Right renal pelvis (tissue), 4 donors: ENCODE measurements at places on chromosomes 2 and 18. TPM values are rescaled to one million over a fixed set of nuclear protein-coding genes. Genes with fewer than 3 reads are reported as not detected.

DNA sequence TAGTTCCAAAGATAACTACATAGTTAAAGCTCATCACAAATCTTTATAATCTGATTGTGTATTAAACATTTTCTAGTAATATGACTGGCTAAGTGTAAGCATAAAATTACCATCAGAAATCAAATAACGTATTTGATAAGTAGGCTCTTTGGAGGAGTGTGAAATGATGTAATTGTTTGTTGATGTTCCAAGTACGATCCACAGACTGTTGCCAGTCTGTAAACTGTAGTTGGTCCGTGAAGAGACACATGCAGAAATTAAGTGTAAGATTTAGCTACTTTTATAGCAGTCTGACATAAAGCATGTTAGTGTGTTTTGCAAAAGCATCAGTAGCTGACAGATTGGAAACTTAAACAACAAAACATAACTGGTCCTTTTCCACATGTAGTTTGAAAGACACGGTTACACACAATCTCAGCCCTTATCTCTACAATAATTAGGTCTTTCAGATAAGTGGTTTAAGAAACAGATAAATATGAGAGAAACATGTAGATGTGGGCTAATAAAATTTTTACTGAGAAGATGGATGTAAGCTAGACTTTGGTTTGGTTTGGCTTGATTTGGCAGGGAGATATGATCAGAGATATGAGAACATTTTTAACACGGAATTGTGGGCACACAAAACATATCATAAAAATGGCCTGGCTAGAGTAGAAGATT is 115.0 kb upstream of the EPB41L5 start:
- DNase-seq: no peak

GRCh38 chr2:8886876-8887275 is 49.5 kb upstream of the KIDINS220 start:
- DNase-seq: no peak

- no peak for DNase-seq
Measured at GRCh38 chr2:221958224-221958623, 340.6 kb downstream of the PAX3 start.

GRCh38 chr2:159711562-159712142 is 654 bp upstream of the MARCHF7 start:
- no peak for DNase-seq

GRCh38 chr2:46548521-46549144 is 69.3 kb downstream of the TMEM247 start:
- no peak for DNase-seq

GRCh38 chr2:132979339-132980093 is 309.5 kb upstream of the LYPD1 start:
- no peak for DNase-seq

DNA sequence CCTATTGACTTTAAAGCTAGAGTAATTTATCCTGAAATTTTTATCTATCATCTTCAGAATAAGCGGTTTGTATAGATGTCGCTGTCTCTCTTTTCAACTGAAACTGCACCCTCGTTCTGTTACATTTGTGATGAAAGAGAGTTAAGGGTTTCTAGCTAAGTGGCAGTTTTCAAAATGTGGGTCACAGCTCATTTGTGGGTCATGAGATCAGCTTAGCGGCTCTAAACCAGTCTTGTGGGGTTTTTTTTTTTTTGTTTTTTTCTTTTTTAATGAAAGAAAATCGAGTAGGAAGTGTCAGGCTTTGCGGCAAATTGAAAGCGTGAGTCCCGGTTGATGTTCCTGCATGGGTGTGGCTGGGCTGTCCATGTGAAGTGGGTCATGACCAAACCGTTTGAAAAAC is 31.2 kb downstream of the SALL3 start:
- DNase-seq: no peak

GRCh38 chr18:49646873-49647272 is 85.0 kb downstream of the LIPG start:
- DNase-seq: no peak

DNA sequence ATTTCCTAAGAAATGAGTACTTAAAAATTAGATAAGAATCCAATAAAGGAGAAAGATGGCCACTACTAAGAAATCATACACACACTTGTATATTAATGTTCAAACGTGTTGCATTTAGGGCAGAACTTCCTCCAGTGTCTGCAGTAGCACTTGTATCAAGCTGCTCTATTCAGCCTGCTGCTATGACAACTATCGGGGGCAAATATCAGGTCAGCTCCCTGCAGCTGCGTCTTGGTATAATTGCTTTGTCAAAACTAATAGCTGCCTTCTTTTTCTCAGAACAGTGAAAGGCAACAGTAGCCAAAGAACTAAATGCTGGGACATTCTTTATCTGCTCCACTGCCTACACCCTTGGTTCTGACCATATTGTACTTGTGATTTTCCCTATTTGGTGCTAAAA is 300.7 kb downstream of the NOL4 start:
- no peak for DNase-seq

GRCh38 chr2:26887151-26887550 is 39.2 kb downstream of the DPYSL5 start:
- DNase-seq: no peak

DNA sequence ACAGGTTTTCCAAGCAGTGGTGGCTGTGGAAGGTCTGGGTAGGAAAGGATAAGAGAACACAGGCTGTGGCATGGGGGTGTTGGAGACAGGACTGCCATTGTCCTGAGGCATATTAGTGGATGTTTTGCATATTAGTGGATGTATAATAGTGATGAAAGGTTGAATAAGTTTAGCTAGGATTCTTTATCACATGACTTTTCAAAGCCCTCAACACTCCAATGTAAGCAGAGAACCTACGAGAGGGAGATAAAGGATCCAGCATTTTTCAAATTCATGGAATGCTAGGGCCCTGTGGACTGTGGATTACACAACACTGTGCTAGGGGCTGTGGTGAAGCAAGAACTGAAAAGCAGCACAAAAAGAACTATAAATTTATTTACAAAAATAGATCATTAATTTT is 63.2 kb downstream of the POLE4 start:
- no peak for DNase-seq

DNA sequence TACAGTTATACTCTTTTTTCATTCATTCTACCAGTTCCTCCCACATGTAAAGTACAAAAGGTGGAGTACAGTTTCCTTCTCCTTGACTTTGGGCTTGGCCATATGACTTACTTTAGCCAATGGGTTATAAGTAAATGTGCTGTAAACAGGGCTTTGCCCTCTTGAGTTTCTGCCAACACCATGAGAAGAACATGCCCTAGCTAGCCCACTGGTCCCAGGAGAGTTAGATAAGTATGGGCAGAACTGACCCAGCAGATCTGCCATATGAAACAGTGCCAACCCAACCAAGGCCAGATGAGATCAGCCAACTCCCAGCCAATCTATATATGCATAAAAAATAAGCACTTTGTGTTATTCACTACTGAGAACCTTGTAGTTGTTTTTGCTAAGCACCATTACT is 25.5 kb downstream of the ZC3H8 start:
- no peak for DNase-seq

DNA sequence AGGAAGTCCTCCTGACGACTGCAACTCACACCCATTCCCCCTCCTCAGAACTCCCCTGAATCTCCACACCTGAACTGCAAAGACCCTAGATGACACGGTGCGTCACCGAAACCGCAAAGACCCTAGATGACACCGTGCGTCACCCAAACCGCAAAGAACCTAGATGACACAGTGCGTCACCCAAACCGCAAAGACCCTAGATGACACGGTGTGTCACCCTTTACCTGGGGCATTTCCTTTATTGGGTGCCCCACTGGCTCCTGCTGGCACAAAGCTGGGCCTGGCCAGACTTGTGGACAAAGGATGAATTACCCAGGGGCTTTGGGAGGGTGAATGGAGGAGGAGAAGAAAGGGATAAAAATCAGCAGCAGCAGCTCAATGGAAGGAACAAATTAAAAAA is 123.8 kb downstream of the CELF4 start:
- DNase-seq: no peak

APCDD1 gene
- 135 TPM for polyA plus RNA-seq

EPHA4 gene
- polyA plus RNA-seq: 67.5 TPM

GRB14 gene
- 51.9 TPM for polyA plus RNA-seq

CDK5R2 gene
- not detected for polyA plus RNA-seq

CIB4 gene
- 0.30 TPM for polyA plus RNA-seq

IL37 gene
- polyA plus RNA-seq: 0.27 TPM

GULP1 gene
- 71.4 TPM for polyA plus RNA-seq

CYTIP gene
- 1.8 TPM for polyA plus RNA-seq

STPG4 gene
- polyA plus RNA-seq: 0.22 TPM
